ENCODE measurements at places on chromosomes 1 and 21.
A peak's percentile ranks its signal among the peaks of the same experiment; 100 is the strongest.

DNA sequence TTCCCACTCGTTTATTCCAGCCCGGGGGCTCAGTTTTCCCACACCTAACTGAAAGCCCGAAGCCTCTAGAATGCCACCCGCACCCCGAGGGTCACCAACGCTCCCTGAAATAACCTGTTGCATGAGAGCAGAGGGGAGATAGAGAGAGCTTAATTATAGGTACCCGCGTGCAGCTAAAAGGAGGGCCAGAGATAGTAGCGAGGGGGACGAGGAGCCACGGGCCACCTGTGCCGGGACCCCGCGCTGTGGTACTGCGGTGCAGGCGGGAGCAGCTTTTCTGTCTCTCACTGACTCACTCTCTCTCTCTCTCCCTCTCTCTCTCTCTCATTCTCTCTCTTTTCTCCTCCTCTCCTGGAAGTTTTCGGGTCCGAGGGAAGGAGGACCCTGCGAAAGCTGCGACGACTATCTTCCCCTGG is 716 bp downstream of the OLIG2 start:
- no peak for DNase-seq

DNA sequence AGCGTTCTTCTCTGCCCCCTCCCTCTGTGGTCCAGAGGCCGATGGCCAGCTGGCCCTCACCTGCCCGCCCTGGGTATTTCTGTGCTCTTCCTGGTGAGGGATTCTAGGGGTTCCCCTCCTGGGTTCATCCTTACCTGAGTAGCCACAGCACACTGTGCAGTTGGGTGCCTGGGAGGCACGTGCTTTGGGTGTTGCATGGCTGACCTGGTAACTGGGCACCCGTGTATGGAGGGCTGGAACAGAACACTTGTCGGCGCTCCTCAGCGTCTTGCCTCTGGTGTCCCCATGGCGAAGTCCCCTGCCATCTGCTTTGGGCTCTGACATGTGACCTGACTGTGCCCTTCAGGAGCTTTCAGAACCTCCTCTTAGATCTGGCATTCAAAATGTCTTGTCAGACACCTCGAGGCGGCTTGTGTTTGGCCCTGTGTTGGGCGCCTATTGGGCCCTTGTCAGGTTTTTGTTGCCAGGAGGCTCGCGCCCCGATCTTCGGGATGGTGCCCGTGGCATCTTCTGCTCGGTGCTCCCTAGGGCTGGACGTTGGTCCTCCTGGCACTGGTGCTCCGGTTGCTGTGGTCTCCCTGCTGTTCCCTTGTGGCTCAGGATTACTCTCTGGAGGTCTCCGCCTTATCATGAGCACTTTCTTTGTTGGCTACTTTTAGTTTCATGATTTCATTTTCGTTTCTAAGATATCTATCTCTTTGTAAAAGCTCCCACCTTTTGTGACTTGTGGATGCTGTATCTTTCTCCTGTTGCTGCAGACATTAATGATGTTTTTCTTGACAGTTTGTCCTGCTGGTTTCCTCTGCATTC is 28.5 kb downstream of the SKI start:
- DNase-seq, result no peak

DNA sequence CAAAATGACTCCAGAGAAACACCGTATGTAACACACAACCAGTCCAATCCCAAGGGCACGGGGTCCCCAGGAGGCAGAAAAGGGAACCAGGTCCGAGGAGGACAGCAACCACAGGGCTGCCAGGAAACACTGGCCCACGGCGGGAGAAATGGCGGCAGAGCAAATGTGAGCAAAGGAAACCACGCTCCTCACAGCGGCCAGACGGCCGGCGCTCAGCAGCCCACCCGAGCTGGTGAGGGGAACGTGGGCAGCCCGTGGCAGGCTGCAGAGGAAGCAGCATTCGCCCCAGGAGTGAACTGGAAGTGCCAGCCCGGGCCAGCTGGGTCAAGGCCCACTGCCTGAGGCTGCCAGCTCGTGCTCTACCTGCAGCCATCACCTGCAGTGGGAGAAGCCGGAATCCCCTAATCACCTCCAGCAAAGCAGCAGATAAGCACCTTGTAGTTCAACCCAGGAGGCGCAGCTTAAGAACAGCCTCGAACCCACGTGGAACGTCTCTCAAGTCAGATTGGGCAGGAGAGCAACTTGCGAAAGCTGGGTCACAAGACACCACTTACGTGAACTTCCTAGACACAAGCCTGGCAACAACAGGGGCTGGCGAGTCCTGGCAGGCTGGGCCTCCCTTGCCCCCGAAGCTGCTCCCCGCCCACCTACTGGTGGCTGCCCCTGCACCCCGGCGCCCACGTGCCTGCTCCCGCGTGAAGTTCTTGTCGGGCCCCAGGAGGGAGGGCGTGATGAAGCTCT is 6.7 kb downstream of the SLC19A1 start:
- peak; percentile 66 for DNase-seq

GRCh38 chr1:160410406-160411005 is 10.1 kb downstream of the VANGL2 start:
- no peak for DNase-seq

GRCh38 chr1:222970040-222970439 is 155.2 kb downstream of the DISP1 start:
- no peak for DNase-seq

DNA sequence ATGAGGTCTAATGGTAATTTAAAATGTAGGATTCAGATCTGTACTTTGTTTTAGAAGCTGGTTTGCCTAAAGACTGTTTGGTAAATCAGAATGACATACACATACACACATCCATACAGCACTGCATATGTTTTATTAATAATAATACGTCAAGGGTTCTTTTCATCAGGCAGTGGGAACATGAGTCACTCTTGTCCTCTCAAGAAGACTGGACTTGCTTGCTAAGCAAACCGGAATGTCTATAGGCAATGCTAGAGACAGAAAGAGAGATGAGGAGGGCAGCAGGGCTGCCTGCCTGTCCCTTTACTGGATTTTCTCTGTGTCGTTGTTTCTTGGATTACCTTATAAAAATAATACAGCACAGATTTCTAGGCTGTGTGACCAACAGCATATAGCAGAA is 119.1 kb upstream of the GALNT2 start:
- DNase-seq, result no peak

DNA sequence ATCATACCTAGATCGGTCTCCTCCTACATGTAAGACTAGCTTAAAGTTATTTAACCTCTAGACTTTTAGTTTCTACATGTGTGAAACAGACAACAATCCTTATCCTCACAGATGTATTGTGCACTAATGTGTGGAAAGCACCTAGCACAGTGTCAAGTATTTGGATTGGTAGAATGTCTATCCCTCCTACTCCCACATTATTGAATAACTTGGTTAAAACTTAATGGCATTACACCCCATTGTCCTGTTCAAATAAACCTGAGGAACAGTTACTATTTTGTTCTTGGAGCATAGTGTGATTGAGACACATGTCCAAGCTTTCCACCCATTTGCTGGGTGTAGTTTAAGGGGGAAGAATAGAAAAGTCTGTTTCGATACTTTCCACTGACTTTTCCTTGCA is 208.8 kb upstream of the JUN start:
- DNase-seq, result no peak

DNA sequence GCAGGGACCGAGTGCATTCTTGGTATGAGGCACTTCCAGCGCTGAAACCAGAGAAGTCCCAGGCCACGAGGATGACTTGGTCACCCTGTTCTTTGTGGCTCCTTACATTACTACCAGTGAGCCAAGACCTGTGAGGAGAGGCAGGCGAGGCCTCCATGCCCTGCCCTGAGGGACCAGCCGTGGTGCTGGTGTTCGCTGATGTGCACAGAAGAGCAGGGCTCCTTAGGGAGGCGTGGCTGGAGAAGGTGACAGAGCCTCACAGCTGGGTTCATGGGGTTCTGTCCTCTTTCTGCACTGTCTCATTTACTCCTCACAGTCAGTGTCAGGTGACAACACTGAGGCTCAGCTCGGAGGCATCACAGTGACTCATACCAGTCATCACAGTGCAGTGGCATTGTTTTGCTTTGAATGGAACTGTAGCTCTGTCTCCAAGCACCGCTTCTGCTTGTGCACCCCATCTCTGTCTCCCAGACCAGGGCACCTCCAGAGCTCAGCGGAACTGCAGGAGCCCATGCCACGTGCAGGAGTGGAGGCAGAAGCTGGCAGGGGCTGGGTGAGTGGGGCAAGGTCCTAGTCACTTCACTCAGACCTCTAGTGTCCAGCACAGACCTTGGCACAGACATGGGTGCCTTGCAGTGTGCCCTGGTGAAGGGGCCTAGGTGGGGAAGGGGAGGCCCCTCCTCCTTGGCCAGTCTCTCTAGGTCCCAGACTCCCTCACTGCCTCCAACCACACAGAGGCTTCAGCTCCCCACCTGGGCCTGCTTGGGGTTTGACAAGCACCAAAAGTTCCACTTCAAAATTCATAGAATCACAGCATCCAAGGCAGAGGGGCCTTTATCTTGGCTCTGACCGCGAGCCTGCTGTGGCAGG is 310.9 kb downstream of the MATN1 start:
- peak; percentile 66 for DNase-seq

DNA sequence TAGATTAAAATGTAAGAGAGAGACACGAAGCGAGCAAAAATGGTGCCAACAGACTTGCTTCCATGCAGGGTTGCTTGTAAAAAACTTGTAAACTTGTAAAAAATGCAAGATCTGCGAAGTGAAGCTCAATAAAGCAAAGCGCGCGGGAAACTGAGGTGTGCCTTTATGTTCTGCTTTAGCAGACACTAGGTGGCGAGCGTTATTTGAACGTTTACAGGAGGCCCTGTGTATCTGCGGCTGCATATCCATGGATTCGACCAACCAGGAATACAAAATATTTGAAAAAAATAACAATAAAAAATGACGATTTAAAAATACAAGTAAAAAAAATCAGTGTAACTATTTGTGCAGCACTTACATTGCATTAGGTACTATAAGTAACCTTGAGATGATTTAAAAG is 1.5 kb downstream of the UBE2G2 start:
- no peak for DNase-seq

- no peak for DNase-seq
These were observed 4.9 kb downstream of the ARID1A start for GRCh38 chr1:26700711-26701110.

DNA sequence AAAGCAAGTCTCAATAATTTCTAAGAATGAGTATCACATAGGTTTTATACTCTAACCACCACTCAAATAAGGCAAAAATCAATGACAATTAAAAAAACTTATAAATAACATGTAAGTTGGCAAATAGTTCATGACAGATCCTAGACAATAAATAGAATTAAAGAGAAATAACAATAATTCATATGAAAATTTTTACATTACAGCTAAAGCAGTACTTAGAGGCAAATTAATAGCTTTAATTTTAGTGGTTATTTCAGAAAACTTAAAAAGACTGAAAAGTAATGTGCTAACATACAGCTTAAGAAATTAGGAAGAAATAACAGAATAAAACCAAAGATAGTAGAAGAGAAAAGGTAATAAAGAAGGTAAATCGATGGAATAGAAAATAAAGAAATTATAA is 179.9 kb upstream of the SPAG17 start:
- no peak for DNase-seq

DNA sequence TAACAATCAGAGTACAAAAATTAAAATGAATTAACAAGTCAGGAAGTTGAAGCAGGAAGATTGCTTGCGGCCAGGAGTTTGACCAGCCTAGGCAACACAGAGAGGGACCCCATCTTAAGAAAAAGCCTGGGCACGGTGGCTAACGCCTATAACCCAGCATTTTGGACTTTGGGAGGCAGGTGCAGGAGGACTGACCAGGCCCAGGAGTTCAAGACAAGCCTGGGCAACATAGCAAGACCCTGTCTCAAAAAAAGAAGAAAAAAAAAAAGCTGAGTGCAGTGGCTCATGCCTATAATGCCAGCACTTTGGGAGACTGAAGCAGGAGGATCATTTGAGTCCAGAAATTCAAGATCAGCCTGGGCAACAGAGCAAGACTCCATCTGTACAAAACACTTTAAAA is 38.5 kb downstream of the TESK2 start:
- DNase-seq, result no peak

DNA sequence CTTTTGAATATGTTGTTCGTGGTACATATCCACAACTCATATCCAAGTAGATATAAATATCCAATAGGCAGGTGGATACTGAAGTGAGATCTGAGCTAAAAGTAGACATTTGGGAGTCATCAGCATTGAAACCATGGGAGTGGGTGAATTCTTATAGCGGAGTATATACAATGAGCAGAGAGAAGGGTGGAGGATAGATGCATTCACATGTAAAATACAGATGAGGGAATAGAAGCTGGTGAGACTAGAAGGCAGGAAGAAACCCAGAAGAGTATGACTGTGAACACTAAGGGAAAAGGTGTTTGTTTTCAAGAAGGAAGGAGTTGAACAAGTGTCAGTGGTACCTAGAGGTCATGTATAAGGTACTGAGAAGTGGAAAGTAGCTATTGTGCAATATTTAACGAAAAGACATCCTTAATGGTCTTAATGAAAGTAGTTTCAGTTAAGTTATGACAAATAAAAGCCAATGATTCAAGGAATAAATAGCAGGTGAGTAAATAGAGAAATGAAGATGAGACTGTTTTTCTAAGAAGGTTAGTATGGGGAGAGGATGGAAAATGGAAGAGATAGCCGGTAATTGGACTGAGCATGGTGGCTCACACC is 181.6 kb upstream of the CACYBP start:
- no peak for DNase-seq

GRCh38 chr1:207948536-207949250 is 37.8 kb upstream of the CD34 start:
- no peak for DNase-seq

- DNase-seq, result no peak
These were observed 970.5 kb downstream of the TTLL7 start for GRCh38 chr1:83028467-83028866.

DNA sequence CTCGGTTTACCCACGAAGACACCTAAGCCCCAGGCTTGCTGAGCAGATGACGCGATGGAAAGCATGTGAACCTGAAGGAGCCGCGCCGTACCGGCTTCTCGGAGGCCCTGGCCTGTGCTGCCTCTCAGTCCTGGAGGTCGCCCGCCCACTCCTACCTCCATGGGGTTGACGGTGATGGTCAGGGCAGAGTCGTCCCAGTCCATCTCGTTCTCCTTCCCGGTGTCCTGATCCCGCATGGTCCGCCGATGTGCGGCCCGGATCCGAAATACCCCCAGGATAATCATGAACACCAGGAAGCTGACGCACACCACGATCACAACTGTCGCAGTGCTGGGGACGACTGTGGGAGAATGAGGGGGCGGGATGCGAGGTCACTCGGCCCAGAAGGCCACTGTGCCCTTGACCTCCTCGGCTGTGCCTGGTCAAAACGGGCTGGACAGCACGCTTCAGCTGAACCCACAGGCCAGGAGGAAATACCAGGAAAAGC is 79.6 kb downstream of the PIK3CD start:
- DNase-seq, result no peak

- DNase-seq, result no peak
These were observed 30.8 kb downstream of the RSPH1 start for GRCh38 chr21:42465008-42465802.

- peak; percentile 68 for DNase-seq
These were observed 6.2 kb downstream of the WNT9A start for GRCh38 chr1:227941509-227942020.

DNA sequence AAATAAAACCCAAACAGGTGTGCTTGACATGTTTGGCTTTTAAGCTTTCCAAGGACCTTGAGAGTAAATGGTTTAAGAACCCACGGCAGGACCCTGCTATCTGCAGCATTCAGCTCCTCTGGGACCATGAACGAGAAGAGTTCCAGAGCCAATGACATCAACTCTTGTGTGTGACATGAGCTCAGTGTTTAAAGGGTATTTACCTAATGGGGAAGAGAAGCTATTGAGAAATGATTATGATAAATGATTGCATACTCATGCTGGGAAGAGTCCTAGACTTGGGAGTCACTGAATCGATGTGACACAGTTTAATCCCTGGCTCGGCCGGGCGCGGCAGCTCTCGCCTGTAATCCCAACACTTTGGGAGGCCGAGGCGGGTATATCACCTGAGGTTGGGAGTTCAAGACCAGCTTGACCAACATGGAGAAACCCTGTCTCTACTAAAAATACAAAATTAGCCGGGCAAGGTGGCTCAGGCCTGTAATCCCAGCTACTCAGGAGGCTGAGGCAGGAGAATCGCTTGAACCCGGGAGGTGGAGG is 55.4 kb downstream of the KANK4 start:
- no peak for DNase-seq
